ENCODE measurements at places on chromosomes 7 and 10. TPM values are rescaled to one million over a fixed set of nuclear protein-coding genes. Genes with fewer than 3 reads are reported as not detected.

GRCh38 chr7:133530682-133531081 lies 277.8 kb downstream of the EXOC4 start:
- DNase-seq, result peak; percentile 63

- DNase-seq, result no peak
These were observed 297.1 kb downstream of the GALNT17 start for GRCh38 chr7:71429083-71429482.

- peak; percentile 97 for DNase-seq
These were observed 26.4 kb downstream of the CDK6 start for GRCh38 chr7:92809760-92810573.

- no peak for DNase-seq
These were observed 220.6 kb downstream of the ADRA2A start for GRCh38 chr10:111297351-111297848.

GRCh38 chr7:137032436-137032835 lies 164.0 kb downstream of the CHRM2 start:
- DNase-seq, result peak; percentile 18

DNA sequence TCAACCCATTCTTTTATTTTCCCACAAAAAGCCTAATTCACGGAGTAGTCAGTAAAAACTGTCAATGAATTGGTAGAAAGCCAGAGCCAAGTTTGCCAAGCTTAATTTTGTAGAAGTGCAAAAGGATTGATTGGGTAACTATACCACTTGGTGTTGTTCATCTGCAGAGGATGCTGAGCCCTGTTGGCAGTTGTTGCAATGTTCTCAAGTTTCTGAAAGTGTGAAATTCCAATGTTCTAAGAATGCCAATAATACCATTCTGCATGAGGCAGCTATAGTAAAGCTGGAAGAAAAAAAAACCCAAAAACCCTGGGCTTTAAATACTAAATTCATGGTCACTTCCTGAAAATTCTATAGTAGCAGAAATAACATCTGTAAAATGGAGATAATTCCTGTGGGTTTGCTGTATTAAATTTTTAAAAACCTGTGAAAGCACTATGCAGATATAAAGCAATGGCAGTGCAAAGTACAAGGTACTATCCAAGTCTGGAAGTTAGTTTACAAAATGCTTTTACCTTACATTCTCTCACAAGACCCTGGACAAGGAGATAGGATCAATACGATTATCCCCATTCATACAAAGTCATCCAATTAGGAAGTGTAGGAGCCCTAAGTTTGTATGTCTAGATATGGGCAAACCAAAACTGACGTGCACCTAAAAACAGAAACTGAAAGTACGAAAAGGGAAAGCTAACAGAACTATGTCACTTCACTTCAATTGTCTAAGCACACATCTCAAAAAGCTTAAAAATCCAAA lies 6.0 kb upstream of the PON1 start:
- DNase-seq, result no peak

GRCh38 chr10:35259769-35260397 lies 76.4 kb upstream of the CCNY start:
- peak; percentile 98 for DNase-seq

- DNase-seq, result peak; percentile 41
These were observed 14.7 kb downstream of the FAM241B start for GRCh38 chr10:69644658-69645295.

DNA sequence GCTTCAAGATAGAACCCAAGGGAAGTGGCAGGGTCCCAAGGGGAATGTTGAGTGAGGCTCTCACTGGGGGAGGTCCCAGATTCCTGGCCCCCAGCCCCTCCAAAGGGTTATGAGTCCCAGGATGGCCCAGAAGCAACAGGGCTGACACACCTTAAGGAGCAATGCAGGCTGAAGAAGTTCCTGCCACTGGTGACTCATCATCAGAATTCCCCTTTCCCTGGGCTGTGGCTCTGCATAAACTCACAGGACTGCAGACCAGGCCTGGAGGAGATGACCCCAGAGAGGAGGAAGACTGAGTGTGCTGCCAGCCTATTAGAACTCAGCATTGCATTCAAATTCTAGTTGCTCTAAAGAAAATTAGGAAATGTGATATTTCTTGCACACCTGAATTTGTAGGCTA lies 126.7 kb downstream of the DPP6 start:
- DNase-seq, result no peak

- no peak for DNase-seq
These were observed 112.7 kb downstream of the CPXM2 start for GRCh38 chr10:123778719-123779517.

GRCh38 chr7:107615910-107616680 lies 36.0 kb downstream of the BCAP29 start:
- DNase-seq, result peak; percentile 13

- DNase-seq, result no peak
These were observed 57.1 kb upstream of the ICA1 start for GRCh38 chr7:8319115-8319514.

DNA sequence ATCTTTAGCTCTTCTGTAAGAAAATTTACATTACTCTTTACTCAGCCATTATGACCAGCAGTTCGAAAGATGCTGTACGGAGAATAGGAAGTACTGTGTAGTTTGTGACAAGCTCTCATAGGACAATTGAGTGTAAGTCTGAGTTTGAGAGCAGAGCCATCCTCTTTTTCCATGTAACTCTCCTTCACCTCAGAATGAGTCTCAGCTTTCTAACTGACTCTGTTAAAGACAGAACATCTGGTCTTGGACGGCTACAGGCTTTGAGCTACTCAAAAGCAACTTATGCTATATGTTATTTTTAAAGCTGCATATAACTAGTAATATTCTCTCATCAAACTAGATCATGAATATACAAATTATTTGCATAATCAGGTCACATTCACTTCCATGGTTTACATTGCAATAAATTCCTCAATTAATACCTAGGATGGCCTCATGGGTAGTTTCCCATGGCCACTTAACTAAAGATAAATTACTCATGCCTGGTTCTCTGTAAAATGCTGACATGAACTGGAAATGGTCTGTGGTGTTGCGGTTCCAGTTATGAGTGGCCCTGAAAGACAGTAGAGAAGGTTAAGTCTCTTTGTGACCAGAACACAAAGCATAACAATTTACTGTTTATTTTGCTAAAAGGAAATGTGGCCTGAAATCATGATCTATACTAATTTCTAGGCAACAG lies 358.7 kb downstream of the PHF14 start:
- DNase-seq, result no peak

DNA sequence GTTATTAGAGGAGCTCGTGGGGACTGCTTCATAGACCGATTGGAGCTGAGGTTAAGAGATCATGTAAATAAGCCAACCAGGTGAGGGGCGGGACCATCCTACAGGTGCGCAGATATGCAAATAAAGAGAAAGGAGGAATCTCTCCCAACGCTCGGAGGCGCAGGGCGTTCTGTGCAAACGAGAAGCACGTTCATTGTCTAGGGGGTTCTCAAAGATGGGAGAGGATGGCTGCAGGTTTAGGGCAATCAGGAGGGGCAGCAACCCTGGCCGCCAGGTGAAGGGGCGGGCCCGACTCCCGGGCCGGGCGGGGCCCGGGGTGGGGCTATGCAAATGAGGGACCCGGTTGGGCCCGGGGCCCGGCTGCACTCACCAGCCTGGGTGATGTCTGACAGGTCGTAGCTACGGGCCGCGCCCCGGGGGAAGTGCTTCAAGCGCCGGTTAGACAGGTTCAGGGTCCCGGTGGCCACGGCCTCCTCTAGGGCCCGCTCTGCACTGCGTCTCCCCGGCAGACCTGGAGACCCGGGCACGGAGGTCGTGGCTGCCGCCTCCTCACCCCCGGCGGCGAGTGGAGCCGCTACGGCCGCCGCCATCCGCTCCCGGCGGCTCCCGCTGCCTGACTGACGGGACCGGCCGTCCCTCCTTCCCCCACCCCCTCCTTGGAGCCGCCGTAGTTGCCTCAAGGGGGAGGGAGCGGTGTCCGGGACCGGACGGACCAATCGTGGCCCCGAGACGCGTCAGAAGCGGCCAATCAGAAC lies at the start of gene LRCH4:
Gene LRCH4 (minus strand): TSS at position 619 of the 755 bp plus-strand sequence. CDS start 29 bp downstream, at position 590.
- no peak for DNase-seq

GRCh38 chr10:111085690-111086353 lies 9.0 kb downstream of the ADRA2A start:
- no peak for DNase-seq

Gene KNDC1
- 1.1 TPM for polyA plus RNA-seq

Gene ELN
- 15.3 TPM for polyA plus RNA-seq

Gene MET
- 14.5 TPM for polyA plus RNA-seq

Gene HOXA2
- polyA plus RNA-seq, result 2.4 TPM

Gene TMEM26
- 0.22 TPM for polyA plus RNA-seq
